ENCODE measurements at places on chromosomes 6 and 20.

- DNase-seq, result no peak
Measured at GRCh38 chr6:105539911-105540310, 137.0 kb upstream of the PREP start.

DNA sequence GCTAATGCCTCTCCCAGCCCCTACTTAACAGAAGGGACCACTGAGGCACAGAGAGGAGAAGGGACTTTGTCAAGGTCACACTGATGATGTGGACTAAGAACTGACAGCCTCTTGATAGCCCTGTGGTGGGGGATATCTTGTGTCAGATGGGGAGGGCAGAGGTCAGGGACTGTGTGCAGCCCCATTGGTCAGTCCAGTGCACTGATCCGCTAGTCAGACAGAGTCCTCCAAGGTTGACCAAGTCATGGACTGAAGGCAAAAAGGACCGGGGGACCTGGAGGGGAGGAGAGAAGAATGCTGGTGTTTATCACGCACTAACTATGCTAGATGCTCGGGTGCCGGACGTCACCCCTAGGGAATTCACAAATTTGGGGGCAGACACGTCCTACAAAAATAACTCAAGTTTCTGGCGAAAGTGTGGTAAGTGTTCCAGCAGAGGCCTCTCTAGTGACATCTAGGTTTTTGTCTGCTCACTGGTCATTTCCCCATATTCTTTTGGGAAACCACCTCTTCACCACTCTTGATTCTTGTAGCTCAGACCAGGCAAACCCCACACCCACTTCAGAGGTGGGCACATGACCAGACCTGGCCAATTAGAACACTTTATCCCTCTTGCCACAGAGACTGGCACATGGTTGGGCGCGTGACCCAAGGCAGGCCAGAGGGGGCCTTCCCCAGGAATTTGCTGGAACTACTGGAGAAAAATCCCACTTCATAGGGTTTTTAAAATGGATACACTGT, 21.0 kb downstream of the TCF15 start:
- DNase-seq, result no peak

DNA sequence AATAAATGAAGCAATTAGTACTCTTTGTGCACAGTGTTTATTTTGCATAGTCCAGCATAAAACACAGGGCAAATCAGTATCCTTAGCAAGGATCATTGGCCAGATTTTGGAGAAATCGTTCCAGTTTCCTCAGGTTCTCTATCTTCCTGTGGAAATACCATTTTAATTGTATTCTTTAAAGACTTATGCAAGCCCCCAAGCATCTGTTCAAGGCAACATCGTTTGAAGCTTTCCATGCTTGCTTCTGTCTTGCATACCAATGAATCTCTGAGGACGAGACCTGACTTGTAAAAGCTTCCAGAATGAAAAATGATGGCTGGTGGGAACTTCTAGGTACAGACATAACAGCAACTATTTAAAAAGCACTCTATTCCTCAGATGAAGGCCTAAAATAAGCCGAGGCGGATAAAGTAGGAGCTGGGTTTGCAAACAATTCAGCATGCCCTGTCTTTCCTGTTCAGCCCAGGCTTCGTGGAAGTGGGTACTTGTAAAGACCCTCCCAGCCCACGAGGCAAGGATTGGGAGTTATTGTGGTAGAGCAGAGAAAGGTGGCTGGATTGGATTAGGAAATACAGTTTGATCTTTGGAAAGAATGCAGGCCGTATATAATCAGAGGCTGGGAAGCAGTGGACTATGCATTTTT, 21.6 kb downstream of the NRSN1 start:
- DNase-seq, result no peak

GRCh38 chr6:55293116-55293515, 34.2 kb upstream of the GFRAL start:
- peak; percentile 31 for DNase-seq

- DNase-seq, result no peak
Measured at GRCh38 chr6:12294851-12295536, 4.8 kb downstream of the EDN1 start.

DNA sequence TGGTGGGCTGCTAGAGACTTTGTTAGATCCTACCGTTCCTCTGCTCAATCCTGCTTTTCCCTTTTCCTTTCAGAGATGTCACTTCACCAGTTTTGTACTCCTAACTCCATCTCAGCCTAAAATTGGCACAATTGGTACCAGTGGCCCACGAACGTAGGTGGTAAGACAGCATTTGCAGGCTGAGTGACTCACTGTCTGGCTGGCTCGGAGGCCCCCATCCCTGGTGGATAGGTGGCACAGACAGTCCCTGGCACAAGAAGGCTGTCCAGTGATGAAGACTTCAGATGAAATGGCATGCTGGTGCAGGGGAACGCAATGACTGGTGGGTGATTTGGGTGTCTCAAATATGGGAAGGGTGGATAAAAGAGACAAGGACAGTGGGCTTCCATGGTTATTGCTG, 11.1 kb downstream of the HEBP2 start:
- DNase-seq, result no peak

DNA sequence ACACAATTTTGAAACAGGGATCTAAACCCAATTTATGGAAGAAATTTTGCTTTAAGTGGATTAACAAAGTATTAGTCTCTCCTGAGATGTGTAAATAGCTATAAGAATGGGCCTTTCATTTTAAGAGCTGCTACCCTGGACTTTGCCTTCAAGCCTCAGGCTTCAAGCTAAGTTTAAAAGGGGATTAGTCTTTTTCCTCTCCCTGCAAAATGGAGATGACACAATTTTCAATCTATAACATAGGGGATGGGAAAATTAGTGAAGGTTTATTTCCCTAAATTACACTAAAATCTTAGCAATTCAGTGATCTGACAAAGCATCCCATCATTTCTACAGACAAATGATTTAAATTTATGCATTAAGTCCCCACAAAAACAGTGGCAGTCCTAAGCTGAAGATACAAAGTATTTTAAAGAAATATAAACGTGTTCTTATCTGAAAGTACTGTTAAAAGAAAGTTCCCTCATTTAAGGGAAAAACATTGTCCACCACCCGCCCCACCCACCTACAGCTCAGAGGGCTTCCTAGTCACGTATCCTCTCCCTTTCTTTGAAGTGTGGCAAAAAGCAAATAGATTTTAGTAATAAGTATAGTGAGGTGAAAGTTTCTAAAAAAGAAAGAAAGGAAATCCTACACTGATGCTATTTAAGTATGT, 14.5 kb downstream of the ARHGAP18 start:
- DNase-seq, result no peak

- no peak for DNase-seq
Measured at GRCh38 chr6:6169141-6169540, 151.3 kb downstream of the F13A1 start.

DNA sequence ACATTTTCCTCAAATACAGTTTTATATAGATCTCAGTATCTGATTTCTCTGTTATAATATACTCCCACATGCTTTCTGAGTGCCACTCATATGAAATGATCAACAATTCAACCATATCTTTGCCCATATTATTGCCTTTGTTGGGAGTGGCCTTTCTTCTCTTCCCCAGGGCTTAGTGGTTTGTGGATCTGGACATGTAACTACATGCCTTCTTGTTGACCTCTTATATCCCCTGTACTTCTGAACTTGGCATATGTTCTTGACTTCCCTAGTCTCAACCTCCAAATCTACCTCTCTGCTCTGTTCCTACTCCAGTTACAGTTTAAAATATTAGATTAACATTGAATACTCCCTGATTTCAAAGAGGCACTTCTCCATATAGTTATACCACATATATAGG, 34.3 kb upstream of the PRIM2 start:
- no peak for DNase-seq

DNA sequence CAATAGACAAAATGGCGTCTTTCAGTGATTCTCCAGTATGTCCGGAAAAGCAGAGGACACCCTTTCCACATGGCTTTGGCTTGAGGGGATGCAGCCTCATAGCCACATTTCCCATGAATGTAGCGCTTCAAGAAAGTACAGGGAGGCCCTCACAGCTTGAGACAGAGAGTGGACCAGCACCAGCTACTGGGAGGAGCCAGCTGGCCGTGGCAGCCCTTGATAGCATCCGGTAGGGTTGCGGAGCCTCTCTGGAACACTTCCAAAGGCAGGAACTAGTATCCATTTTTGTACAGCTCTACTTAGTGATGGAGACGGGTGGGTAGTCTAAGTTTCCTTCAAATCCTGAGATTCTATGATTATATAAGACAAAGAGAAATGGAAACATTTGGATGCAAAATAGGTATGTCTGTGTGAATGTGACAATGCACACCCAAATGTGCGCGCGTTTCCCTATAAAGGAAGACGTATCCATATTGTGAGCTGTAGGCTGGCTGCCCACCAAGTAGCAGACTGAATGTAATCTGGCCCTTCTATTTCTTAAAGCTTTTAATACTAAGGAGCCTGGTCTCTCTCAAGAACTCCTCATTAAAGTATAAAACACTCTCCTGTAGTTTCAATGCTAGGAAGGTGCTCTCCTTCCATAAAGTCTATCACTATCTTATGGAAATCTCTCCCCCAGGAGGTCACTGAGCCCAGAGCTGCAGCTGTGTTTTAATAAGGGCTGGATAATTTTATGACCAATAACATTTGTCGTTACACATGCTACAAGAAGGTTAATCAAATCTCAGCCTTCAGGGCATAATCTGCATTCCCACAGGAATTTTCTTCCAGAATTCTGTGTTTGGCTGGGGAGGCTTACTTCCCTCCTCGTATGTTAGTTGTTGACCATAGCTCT, 74.0 kb downstream of the SOBP start:
- DNase-seq, result no peak

- DNase-seq, result no peak
Measured at GRCh38 chr20:58722877-58723627, 30.5 kb downstream of the NPEPL1 start.

- no peak for DNase-seq
Measured at GRCh38 chr6:96682017-96682416, 119.1 kb downstream of the FHL5 start.

DNA sequence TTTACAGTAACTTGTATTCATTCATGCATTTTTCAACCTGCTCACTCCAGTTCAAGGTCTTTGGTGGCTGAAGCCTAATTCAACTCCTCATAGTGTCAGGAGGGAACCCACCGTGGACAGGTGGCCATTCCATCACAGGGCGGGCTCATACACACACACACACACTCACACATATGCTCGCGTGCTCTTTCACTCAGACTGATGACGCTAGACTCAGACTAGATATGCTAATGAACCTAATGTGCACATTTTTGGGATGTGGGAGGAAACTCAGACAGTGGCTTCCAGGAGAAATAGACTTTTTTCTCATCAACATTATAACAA, 56.7 kb downstream of the TRIM27 start:
- peak; percentile 67 for DNase-seq

DNA sequence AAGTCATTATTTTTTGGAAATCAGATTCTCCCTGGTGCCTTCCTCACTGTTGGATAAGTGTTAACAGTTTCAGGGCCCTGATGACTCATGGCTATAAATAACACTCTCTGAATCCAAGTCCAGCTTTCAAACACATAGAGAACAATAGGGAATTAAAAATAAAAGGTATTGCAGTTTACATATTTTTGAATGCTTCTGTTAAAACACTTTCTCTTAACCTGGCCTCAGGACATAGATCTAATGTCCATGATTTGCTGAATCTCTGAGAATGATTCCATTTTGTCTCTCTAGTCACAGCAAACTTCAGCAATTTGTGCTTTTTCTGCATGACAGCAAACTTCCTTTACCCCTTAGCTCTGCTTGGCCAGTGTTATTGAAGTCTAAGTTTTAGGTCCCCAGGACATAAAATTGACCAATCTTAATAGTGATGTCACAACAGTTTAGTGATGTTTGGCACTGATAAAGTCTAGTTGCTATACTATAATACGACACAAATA, 1192.4 kb upstream of the CITED2 start:
- DNase-seq, result peak; percentile 1

GRCh38 chr6:3176562-3177355, 19.4 kb upstream of the TUBB2A start:
- peak; percentile 23 for DNase-seq

- no peak for DNase-seq
Measured at GRCh38 chr6:112990971-112991370, 643.8 kb downstream of the RFPL4B start.

DNA sequence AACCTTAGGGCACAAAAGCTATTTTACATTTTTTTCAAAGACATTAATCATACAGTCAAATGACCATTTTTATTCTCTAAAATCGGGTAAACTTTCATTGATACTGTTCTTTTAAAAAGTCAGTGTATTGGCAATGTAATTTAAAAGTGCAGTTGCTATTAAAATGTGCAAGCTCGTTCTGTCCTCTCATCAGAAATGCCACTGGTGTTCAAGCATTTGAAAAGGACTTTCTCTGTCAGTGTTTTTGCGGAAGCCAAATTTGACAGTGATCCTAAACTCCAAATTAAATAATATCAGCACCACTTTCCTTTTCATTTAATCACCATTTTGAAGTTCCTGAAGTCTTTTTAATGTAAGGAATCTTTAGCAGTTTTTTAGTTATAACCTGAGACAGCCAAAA, 69.6 kb downstream of the AFG1L start:
- DNase-seq, result no peak

DNA sequence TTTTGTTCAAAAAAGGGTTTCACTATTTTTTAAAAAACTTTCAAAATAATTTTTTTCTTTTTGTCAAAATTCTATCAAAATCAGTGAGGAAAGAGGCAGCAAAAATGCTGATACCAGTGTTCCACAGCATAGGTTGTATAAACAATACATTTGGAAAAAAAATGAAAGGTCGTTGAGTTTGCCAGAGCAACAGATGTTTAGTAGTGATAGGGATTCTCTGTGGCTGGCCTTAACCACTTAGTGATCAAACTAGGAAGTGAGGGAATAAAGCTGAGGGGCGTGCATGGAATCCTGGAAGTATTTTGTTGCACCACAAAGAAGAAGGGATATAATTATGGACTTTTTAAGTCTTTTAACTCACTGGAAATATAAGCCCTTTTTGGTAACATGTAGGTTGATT, 555.3 kb upstream of the CHD6 start:
- no peak for DNase-seq

DNA sequence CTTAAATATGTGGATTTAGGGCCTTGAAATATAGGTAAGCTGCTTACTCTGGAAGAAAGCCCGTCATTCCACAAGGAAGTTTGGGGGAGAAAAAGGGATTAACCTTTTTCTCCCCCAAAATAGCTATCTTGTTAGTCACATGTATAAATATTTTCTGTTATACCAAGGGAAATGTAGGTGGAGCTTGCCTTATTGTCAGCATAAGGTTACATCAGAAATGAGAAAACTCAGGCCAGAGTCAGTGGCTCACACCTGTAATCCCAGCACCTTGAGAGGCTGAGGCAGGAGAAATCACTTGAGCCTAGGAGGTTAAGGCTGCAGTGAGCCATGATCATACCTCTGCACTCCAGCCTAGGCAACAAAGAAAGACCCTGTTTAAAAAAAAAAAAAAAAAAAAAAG, 129.9 kb downstream of the LRFN2 start:
- no peak for DNase-seq

GRCh38 chr20:12414446-12415274, 497.0 kb downstream of the BTBD3 start:
- no peak for DNase-seq

- DNase-seq, result no peak
Measured at GRCh38 chr6:14313248-14313647, 195.7 kb downstream of the CD83 start.

- no peak for DNase-seq
Measured at GRCh38 chr6:137901454-137901853, 34.4 kb downstream of the TNFAIP3 start.

- peak; percentile 70 for DNase-seq
Measured at GRCh38 chr6:99119109-99120031, 171.6 kb upstream of the FBXL4 start.

- no peak for DNase-seq
Measured at GRCh38 chr6:74459260-74459659, 746.6 kb downstream of the COL12A1 start.

All from Kasumi-1 (cell line).